ENCODE measurements at places on chromosomes 6 and 20.

DNA sequence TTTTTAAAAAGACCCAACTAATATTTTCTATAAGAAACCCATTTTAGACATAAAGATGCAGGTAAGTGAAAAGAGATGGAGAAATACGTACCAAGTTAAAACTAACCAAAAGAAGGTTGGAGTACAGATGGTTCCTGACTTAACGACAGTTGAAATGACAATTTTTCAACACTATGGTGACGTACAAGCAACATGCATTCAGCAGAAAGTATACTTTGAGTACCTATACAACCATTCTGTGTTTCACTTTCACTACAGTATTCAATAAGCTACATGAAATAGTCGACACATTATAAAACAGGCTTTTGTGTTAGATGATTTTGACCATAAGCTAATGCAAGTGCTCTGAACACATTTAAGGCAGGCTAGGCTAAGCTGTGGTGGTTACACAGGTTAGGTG, 228.9 kb downstream of the RNGTT start:
- DNase-seq, result no peak

- DNase-seq, result peak; percentile 61
Measured at GRCh38 chr6:27693766-27694546, 218.2 kb downstream of the OR2B2 start.

- no peak for DNase-seq
Measured at GRCh38 chr6:47159763-47160162, 117.6 kb upstream of the ADGRF1 start.

- no peak for DNase-seq
Measured at GRCh38 chr6:156309017-156309416, 468.2 kb upstream of the ARID1B start.

DNA sequence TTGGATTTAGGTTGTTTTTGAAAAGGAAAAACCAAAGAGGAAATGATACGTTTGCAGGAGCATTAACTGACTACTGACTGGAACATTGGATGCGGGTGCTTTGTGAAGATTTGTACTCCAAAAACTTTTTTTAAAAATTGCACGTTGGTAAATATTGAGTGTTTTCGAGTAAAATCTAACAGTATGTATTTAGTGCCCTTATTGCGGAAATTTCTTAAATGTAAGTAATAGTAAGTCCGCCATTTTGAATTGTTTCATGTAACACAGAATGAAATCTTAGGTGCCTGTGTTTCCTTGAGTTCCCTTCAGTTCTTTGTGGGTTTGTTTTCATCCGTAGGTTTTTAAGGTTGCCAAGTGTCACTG, 15.2 kb upstream of the LIN28B start:
- no peak for DNase-seq

- DNase-seq, result no peak
Measured at GRCh38 chr6:138211048-138211581, 7.2 kb downstream of the PBOV1 start.

GRCh38 chr6:89575562-89575960, 63.0 kb downstream of the LYRM2 start:
- DNase-seq, result no peak

GRCh38 chr6:112651239-112651638, 304.1 kb downstream of the RFPL4B start:
- no peak for DNase-seq
